Astrocyte of the spinal cord (primary cell): ENCODE measurements at places on chromosomes 4 and X.

DNA sequence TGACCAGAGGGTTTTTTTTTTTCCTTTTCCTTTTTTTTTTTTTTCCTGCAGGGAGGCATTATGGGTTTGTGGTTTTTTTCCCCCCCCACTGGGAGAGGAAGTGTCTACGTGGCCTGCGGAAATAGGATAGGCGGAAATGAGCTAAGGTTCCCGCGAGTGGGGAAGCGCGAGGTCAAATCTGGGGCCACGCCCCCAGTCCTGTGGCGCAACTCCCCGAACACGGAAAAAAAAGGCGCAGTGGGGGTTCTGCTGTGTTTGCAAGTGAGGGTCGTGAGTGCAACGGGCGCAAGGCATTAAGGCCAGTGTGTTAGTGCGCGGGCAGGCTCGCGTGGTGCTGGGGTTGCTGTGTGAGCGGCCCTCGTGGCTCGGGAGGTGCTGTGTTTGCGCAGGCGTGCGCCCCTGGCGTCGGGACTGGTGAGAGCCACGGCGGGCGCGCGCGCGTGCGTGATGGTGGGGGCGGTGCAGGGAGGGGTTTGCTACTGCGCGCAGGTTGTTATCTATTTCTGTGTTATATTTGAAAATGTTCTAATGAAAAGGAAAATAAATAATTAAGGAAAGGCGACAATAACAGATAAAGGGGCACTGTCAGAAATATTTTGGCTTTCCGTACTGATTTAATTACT lies 685 bp upstream of the MORF4L2 start:
- DNase-seq: no peak

GRCh38 chr4:80173841-80174240 lies 23.5 kb upstream of the PRDM8 start:
- DNase-seq: no peak

DNA sequence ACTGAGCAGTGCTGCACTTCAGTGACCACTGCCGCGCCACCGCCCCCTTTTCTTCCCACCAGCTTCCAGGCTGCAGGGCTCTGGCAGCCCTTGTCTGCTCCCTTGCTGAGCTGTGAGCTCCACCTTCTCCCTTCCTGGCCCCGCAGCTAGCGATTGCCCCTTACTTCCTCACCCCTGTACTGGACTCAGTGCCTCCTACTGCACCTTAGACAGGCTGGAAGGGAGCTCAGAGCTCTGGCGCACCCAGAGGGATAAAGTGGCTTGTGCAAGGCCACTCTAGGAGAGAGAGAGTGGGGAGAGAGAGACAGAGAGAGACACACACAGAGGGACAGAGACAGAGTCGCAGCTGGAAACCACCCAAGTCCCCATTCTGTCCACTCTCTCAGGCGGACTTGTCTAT lies 6.0 kb downstream of the RASL11B start:
- no peak for DNase-seq

GRCh38 chrX:776529-777230 lies 146.1 kb downstream of the SHOX start:
- DNase-seq: no peak

DNA sequence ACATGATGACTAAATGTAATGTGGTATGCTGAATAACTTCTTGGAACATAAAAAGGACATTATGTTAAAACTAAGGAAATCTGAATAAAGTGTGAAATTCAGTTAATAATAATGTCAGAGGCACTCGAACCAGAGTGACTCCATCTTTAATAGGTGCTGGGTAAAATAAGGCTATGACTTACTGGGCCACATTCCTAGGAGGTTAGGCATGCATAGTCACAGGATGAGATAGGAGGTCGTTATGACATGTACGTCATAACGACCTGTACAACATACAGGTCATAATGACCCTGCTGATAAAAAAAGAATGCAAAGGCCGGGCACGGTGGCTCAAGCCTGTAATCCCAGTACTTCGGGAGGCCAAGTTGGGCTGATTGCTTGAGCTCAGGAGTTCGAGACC lies 28.9 kb upstream of the OPHN1 start:
- peak; percentile 23 for DNase-seq

GRCh38 chr4:61318431-61318830 lies 118.3 kb downstream of the ADGRL3 start:
- DNase-seq: no peak

DNA sequence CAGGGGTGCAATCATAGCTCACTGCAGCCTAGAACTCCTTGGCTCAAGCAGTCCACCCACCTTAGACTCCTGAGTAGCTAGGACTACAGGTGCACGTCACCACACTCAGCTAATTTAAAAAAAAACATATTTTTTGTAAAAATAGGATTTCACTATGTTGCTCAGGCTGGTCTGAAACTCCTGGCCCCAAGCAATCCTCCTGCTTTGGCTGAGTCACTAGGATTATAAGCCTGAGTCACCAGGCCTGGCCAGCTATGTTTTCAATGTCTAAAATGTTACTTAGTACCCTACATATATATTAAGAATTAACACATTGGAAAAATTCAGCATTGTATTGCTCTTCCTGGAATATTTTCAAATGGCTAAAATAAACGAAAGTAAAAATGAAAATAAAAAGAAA lies 37.5 kb downstream of the PNPLA4 start:
- DNase-seq: peak; percentile 22

DNA sequence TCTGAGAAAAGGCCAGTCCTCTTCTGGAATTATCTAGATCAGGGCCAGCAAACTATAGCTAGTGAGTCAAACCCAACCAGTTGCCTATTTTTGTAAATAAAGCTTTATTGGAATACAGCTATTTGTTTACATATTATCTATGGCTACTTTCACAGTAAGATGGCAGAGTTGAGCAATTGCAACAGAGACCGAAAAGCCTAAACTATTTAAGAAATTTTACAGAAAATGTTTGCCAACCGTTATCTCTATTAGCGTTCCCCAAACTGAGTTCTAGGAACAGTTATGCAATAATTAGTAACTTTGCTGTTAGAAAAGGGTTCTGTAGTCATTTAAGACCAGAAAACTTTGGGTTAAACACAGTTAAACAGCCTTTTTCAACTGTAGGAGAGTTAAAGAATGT lies 10.5 kb downstream of the TEX13B start:
- DNase-seq: no peak

- DNase-seq: no peak
Measured at GRCh38 chr4:147864607-147865006, 132.7 kb downstream of the ARHGAP10 start.

GRCh38 chr4:19324184-19324583 lies 927.5 kb upstream of the SLIT2 start:
- no peak for DNase-seq

DNA sequence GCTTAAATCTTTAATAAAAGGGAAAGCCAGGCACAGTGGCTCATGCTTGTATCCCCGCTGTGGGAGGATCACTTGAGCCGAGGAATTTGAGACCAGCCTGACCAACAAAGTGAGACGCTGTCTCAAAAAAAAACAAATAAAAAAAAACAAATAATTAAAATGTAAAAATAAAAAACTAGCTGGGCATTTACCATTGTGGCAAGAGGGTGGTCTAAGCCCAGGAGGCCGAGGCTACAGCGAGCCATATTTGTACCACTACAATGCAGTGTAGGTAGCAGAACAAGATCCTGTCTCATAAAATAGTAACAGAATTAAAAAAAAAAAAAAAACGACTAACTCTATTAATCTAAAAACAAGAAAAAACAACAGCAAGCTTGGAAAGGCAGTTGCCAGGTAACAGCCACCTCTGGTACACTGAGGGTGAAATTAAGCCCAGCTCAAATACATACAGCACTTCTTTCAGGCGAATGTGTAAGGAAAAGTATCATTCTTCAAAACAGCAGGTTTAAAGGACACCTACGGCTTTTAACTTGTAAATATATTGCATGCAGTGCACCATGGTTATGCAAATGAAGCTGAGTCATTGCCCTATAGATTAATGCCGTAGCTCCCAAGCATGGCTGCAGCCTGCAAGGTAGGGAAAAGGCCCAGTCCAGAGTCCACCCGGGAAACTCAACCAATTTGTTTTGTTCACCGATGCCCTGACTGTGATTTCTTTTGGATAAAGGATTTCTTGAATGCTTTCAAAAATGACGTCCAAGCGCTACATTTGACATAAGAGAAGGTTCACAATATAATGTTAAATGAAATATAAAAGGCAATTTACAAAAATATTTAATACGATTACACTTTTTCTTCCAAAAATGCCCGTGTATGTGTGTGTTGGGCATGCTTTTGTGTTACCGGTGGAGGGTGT lies 14.5 kb upstream of the TXLNG start:
- peak; percentile 91 for DNase-seq

DNA sequence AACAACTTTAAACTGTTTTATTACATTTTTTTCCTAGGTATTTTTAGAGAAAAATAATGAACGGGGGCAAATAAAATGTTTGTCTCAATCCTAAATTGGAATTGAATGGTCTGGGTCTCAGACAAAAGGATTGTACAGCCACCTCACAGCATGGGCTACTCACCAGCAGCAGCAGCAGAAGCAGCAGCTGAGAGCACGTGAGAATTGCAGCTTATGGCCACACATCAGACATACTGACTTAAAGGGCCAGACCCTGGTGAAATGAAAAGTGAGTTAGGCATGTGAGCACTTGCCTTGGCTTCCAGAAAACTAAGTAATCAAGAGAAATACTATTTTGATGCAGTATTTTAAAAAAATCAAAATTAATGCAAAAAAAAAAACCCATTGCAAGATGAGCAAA lies 56.6 kb downstream of the AASDH start:
- peak; percentile 38 for DNase-seq

GRCh38 chrX:13808293-13808692 lies 8.6 kb downstream of the GPM6B start:
- DNase-seq: no peak

DNA sequence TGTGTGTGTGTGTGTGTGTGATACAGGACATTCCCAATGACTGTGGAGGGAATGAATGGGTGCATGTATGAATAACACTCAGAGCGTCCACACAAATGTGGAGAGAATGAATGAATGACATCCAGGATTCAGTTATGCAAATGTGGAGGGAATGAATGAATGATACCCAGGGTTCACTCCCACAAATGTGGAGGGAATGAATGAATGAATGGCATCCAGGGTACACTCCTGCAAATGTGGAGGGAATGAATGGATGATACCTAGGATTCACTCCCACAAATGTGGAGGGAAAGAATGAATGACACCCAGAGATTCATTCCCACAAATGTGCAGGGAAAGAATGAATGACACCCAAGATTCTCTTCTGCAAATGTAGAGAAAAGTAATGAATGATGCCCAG lies 36.0 kb upstream of the ASMTL start:
- DNase-seq: no peak

DNA sequence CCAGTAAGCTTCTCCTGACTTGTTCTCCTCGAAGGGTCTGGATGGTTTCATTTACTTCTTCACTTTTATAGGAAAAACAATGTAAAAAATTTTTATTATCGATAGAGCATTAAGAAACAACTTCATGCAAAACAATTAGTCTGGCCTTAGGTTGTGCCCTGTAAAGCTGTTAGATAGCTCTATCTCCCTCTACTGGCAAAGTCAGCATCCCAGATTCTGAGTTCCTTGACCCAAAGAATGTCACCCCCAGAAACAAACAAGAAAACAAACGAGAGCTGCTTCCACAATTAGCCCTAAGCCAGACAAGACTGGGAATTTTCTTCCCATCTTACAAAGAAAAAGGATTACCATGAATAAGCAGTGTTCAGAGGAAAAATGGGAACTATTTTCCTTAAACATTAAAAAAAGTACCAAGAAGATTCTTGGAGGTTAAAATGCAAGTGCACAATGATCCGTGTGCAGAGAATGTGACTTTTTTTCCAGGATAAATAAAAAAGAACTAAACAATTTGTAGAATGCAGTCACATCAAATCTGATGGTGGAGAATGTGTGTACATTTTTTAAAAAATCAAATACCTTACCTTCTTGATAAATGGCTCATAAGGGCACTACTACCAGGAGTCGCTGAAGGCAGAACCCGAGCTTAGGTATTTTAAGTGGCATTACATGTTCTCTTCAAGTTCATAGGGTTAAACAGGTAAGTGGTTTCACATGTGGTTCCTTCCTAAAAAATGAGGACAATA lies 293.2 kb downstream of the FBXO8 start:
- peak; percentile 44 for DNase-seq

GRCh38 chr4:4326166-4326565 lies 36.1 kb downstream of the ZBTB49 start:
- no peak for DNase-seq

DNA sequence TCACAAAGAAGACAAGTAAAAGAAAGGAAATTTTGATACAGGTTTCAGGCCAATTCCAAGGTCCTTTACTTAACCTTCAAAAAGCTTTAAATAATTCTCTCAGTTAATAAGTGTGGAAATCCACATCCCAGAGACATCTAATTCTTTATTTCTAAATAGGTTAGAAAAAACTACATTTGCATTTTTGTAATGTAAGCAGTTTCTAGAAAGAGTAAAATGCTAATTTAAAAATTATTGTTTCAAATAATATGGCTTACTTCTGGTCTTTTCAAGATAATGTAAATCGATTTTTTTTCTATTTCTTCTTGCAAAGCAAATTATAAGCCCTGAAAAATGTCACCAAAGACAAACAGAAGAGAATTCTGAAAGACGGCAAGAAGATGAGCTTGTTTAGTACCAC lies 180.4 kb upstream of the HHIP start:
- DNase-seq: no peak

DNA sequence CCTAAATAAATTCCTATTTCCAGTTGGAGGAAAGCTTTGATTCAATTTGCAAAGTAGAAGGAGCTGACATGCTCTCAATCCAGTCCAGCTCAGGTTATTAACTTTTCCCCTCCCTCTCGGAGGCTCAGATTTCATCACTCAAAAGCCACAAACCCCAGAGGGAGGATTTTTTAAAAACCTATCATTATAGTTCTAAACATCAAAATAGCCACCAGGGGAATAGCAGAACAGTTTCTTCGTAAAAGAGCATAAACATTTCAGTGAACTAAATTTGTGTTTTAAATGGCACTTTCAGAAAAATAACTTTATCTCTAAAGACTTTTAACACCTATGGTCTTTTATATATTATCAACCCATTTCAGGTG lies 8.8 kb downstream of the GPRIN3 start:
- peak; percentile 26 for DNase-seq
